ENCODE measurements at places on chromosomes 16 and 17.

DNA sequence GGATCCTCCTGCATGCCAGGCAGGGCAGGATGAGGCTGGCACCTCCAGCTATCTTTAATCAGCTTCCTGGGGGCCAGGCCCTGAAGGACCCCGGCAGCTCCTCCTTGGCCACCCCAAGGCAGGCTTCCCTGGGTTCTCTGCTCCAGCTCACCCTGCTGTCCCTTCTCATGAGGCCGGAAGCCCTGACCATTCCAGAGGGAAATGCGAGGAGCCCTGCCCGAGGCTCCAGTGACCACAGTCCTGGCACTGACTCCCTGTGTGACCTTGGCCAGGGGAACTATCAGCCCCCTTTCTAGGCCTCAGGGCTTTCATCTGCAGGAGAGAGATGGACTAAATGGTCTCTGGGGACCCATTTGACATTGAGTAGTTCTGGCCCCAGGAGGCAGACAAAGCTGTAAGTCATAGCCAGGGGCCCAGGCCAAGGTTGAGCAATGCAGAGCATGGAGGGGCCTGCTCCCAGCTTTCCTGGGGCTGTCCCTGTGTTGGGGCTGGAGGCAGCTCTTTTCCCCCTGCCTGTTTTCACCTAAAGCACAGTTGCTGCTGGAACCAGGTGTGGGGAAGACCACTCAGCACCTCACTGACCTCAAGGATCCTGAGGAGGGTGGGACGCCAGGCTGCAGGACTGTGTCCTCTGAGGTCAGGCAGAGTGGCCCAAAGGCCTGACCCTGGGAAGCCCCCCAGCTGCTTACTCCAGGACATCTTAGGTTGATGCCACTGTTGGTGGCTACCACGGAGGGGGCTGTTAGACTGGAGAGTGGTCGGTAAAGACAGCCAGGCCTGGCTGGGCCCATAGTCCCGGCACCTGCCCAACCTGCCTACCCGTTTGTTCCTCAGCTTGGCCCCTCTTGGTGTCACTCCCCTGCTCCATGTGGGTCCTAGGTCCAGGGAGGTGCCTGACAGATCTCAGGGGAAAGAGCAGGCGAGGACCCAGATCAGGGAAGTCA, 8.1 kb downstream of the KCNH6 start:
- no peak for DNase-seq

- DNase-seq: no peak
Observed at GRCh38 chr17:9286434-9286833, 265.1 kb downstream of the NTN1 start.

DNA sequence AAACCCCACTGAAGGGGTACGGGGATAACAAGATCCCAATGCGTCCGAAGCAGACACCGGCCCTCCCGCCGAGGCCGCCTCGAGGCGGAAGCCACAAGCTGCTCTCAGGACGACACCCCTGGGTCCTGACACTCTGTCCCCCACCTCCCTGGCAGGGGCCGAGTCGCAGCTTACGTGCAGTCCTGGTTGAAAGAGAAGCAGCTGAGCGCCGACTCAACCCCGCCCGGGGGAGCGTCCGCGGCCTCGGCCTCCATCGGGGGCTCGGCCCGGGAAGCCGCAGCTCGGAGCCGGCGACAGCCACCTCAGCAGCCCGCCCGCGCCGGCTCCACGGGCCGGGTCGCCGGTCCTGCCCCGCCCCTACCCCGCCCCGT, at the start of gene WIPI1:
Gene WIPI1, minus strand, starts transcription at position 329 of the 371 bp plus-strand sequence. Its CDS starts 75 bp downstream, at position 254.
- DNase-seq: no peak

DNA sequence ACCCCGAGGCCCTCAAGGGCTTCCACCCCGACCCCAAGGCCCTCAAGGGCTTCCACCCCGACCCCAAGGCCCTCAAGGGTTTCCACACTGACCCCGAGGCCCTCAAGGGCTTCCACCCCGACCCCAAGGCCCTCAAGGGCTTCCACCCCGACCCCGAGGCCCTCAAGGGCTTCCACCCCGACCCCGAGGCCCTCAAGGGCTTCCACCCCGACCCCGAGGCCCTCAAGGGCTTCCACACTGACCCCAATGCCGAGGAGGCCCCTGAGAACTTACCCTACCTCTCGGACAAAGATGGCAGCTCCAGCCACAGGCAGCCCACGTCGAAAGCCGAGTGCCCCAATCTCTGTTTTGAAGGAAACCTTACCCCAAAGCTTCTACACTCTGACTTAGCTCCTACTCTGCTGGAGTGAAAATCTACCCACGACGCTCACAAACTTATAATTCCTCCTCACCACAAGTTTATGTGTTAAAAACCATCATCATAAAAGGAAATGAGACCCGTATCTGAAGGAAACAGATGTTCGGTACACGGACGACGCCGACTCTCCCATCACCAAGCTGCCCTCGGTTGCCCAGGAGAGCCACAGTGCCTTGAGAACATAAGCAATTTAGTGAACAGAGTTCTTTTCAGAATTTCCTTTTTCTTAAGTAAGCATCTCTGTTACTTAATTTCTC, 61.2 kb upstream of the RPH3AL start:
- DNase-seq: no peak

- no peak for DNase-seq
Observed at GRCh38 chr17:16962804-16963203, 9.1 kb downstream of the TNFRSF13B start.

DNA sequence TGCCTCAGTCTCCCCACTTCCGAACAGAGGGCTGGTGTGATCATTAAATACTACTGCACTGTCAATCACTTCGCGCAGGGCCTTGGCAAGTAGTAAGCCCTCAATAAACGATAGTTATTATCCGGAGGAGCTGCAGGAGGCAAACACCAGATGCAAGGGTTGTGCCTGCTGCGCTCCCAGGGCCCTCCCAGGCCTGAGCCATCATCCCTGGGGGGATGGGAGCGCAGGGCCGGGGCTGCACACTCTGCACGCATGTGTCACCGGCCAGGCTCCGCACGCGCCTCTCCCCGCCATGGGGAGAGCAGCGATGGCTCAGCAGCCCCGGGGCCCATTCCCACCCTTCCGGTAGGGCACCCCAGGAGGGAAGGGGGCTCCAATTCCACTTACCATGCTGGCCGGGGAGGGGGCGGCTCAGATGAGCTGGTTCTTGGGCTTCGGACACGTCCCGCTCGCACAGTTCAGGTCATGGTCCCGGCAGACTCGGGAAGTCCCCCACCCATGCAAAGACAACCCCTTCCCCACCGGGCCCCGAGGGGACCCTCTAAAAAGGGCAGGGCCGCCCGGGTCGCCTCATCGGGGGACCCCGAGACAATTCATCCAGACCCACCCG, 681 bp downstream of the XPO6 start:
- no peak for DNase-seq
